ENCODE measurements at places on chromosomes 7 and 10.
A peak's percentile ranks its signal among the peaks of the same experiment; 100 is the strongest.

- no peak for DNase-seq
These were observed 12.2 kb downstream of the ADAM8 start for GRCh38 chr10:133264461-133264860.

GRCh38 chr10:126169899-126170298 lies 218.4 kb downstream of the ADAM12 start:
- no peak for DNase-seq

- no peak for DNase-seq
These were observed 33.9 kb downstream of the CHN2 start for GRCh38 chr7:29228289-29229011.

DNA sequence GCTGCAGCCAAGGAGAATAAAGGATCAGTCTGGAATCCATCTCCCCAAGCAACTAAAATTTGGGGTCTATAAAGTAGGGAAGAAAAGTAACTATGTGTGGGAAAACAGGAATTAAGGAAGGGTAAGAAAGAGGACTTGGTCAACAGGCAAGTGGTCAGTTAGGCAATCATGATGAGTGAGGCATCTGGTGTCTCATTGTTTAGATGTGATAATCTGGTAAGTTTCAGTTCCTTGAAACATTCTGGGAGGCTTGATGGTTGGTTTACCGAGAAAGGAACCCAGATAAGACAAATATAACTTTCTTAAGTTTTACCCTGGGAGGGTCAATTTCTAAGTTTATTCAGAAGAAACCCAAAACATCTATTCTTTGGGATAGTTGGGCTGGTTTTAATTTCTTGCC lies 22.3 kb downstream of the HYAL4 start:
- DNase-seq, result no peak

DNA sequence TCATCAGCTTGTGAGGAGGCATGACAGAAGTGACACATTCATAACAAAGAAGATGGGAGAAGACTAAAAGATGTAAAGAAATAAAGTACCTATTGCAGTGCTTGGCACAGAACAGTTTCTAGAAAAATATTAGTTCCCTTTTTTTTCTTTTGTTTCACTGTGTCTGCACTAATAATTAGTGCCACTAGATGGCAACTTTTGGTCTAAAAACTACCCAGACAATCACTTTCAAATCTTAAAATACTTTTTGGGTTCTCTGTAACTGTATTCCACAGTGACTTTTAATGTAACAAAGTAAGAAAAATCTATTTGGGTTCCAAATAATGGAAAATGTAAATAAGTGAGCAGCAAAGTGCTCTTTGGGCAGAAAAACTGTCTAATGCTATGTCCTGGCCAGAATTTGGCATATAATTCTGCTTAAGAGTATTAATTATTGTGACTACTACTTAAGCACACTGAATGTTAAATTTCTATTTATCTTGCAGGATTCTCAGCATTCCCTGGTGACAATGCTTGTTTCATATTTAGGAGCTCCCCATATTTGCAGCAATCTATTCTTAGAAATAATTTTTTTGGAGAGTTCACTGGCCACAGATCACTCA lies 134.8 kb upstream of the KIF5B start:
- DNase-seq, result peak; percentile 14

GRCh38 chr10:49300140-49300974 lies 1.4 kb downstream of the C10orf71 start:
- no peak for DNase-seq

DNA sequence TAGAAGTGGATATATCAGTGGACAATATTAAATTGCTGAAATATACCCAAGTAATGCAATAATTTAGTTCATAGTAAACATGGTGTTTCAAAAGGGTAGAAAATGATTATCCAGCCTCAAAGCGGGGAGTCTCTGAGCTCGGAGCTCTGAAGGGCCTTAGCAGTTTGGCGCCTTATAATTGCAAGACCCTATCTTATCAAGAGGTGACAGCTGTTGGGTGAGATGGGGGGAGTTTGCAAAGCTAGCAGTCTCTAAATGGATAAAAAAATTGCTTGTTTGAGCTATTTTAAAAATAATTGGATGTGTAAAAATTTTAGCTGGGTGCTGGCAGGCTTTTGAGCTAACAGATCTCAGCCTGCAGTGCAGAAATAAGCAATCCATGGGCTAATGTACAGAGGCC lies 219.2 kb downstream of the CCSER2 start:
- DNase-seq, result no peak

DNA sequence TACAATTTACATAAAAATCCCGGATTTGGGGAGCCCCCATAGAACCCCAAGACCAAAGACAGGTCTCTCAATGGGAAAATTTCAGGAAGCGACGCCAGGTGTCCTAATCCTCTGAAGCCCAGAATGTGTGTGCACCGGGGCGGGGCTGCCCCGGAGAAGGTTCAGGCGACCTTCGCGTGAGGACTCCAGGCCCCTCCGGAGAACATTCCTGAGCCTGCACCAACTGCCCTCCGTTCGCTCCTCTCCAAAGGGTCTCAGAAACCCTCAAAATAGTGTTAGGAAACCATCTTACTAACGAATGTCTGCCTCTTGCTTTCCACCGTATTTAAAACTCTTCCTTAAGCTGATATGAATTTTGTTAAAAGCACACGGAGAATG lies 78.5 kb upstream of the INSIG1 start:
- no peak for DNase-seq

GRCh38 chr7:5699467-5700384 lies 81.7 kb downstream of the RNF216 start:
- no peak for DNase-seq

GRCh38 chr7:155345490-155345889 lies 47.8 kb downstream of the INSIG1 start:
- no peak for DNase-seq

GRCh38 chr10:77072836-77073662 lies 564.6 kb downstream of the KCNMA1 start:
- no peak for DNase-seq

- DNase-seq, result no peak
These were observed 172.7 kb downstream of the DGKI start for GRCh38 chr7:137674048-137674447.

DNA sequence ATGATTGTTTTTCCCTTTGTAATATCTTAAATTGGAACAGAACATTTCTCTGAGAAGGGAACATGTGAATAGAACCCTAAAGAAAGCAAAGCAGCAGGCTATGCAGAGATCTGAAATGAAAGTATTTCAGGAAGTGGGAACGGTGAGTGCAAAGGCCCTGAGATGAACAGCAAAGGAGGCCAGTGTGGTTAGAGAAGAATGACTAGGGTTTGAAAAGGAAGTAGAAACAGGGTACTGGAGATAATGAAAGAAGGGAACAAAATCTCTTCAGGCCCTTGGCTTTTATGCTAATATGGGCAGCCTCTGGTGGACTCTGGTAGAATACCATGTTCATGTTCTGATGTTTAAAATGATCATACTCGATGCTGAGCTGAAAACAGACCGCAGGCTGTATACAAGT lies 22.2 kb downstream of the ARHGAP21 start:
- DNase-seq, result no peak

GRCh38 chr7:50347693-50348092 lies 43.2 kb downstream of the IKZF1 start:
- DNase-seq, result no peak

DNA sequence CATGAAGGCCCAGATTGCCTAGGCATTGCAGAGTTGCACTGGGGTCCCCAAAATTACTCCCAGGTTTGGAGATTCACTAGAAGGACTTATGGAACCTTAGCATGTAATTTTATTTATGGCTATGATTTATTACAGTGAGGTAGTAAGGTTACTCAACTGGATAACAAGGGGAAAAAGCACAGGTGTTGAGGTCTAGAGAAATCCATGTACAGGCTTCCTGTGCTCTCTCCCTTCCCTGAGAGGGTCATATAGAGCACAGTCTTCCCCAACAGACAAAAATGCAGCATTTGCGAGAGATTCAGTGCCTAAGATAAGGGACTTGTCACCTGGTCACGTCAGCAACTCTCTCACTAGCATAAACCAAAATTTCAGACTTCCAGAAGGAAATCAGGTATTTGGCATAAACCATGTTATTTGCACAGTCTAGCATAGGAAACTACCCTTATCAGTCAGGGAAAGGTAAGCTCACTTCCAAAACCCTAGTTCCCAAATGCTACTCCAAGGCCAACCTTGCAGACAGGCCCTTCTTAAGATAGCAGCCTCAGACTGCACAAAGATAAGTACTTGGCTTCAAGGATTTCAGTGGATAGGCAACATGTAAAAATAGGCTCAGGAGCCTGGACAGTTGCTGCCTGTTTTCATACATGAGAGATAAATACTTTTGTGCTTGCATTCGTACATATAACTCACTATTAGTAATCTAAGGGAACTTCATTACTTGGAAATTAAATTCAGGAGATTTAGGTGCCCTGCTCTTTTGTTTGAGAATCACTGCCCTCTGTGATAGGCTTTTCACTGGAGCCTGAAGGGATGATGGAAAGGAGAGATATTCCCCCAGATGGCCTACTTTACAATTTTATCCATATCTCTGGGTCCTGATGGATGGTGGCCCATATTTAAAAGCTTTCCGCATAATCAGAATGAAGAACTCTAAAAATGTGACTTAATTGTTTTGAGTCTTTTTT lies 378.4 kb upstream of the LRGUK start:
- DNase-seq, result no peak

DNA sequence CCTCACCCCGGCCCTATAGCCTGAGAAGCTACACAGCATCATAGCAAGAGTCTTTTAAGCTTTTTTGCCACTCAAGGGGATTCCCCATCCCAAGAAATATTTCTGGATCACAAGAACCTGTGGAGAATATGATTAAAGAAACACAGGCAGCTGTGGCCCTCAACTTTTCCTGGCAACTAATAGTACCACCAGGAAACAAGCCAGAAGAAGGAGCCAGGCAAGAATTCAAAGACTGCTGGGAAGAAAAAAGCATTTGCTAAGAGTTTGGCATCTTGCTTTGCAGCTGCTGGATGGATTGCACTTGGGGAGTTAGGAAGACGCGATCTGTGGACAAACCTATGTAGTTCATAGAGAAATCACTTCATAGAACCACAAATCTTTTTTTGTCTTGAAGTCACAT lies 437.8 kb downstream of the PLXDC2 start:
- DNase-seq, result no peak

DNA sequence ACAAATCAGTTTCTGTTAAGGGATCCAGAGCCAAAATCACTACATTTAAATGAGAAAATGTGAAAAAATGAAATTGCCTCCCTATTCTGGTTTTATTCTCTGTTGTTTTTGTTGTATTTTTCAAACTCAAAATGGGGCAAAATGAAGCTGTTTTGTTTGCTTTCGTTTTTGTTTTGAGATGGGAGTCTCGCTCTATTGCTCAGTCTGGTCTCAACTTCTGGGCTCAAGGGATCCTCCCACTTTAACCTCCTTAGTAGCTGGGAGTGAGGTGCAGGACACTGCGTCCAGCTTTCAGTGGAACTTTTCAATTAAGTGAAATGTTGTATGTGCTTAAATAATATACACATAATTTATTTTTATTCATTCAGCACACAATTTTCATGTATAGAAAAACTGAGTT lies 205.0 kb downstream of the SORCS1 start:
- DNase-seq, result no peak

GRCh38 chr10:132527339-132528063 lies 10.1 kb upstream of the INPP5A start:
- DNase-seq, result no peak

DNA sequence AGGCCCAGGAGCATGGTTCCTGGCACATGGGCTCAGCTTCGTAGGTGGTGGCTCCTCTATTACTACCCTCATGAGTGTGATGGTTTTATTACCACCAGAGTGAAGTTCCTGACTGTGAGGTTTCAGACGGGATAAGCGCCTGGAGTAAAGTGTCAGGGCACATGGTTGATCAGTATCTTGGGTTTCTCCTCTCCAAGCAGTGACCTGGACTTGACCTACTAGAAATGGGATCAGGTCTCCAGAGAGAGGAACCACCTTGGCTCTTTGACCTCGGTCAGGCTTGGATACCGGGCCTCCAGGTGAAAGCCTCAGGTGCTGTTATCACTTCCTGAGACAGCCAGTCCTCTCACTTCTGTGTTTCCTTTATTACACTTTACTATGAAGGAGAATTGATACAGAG lies 67.7 kb downstream of the GRK5 start:
- DNase-seq, result no peak

- DNase-seq, result no peak
These were observed 203.3 kb downstream of the BUB3 start for GRCh38 chr10:123357421-123357930.
